ENCODE measurements at places on chromosomes 12 and 14. TPM values are rescaled to one million over a fixed set of nuclear protein-coding genes. Genes with fewer than 3 reads are reported as not detected.

DNA sequence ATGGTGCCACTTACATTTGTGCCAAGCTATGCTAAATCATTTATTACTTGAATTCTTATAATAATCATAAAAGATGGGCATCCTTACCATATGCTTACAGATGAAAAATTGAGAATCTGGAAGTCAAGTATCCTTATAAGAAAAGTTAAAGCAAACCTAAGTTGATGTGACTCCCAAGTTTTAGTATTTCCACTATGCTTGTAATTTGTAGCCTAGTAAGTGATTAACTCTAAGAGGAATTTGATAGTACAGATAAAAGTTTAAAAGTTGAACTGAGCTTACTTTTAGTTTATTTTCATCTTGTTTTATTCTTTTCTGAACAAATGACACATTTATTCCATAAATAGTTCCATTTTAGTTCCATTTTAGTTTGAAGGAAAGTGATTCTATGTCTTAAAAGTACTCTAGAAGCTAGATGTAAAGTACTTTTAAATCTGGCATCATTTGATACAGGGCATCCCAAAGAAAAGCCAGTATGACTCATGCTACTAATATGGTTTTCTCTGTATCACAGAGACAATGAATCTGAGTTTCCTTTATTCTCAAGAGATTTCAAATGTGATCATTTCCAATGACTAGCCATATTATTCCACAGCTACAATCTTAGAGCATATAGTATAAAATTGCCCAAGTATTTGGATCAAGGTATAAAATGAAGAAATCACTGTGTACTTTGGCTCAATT lies 596.0 kb downstream of the SLC16A7 start:
- no peak overlapping the region for H3K4me3 ChIP-seq
- no peaks in the 10 kb centered on the region for H3K36me3 ChIP-seq
- no peak for DNase-seq
- no peaks in the 10 kb centered on the region for H3K4me1 ChIP-seq
- no peak overlapping the region for H3K27ac ChIP-seq
- no peaks in the 10 kb centered on the region for H3K27me3 ChIP-seq

DNA sequence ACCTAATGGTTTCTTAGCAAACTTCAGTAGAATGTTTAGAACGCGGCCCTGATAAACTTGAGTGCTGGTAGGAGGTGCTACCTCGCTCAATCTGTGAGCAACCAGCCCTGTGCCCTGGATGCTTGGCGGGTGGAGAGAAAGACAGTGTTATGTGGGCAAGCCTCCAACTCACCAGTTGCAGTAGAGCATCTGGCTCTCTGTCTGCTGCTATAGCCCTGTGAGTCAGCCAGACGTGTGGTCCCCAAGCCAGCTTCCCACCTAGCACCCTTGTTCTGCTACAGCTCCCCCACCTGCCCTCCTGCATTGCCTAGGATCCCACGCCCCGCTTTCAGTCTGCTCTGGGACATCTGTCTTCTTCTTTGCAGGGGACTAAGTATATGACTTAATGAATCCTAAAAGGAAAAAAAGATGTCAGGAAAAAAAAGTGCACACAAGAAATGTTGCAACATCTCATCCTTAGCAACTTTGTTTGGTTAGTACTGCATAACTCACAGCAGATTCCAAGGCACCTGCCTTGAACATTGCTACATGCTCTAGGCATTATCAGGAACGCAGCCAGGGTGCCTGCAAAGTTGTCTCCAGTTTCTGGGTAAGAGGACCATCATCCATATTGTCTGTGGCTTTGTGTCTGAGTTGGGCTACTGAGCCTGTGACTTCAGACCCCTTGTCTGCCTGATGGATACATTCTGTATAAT lies 13.6 kb downstream of the SNRNP35 start:
- no peak overlapping the region for H3K27ac ChIP-seq
- no peaks in the 10 kb centered on the region for H3K27me3 ChIP-seq
- DNase-seq: no peak
- no peak overlapping the region for H3K4me3 ChIP-seq

DNA sequence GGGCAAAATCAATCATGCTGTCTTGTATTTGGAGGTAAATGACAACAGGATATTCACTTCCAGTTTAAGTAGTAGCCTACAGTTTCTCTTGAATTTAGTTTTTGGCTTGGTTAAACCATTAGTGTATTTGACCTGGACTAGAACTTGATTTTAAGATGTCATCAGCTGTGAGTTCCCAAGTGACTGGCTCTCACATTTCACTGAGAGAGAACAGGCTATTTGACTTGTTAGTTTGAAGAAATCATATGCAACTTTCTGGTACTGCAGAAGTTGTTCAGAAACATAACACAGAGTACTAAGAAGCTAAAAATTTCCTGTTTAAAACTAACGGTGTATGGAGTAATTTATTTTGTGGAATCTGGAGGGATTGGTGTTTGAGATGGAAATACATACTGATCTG lies 22.3 kb downstream of the MNAT1 start:
- no peak for DNase-seq
- no peak overlapping the region for H3K27ac ChIP-seq
- no peaks in the 10 kb centered on the region for H3K27me3 ChIP-seq
- no peaks in the 10 kb centered on the region for H3K36me3 ChIP-seq
- H3K4me3 ChIP-seq: no peak overlapping the region

The RFX4 gene
- not detected for polyA plus RNA-seq

Data from CD14-positive monocyte (primary cell).